Renal cortex interstitium (tissue), 15 donors: ENCODE measurements at places on chromosomes 4 and X. TPM values are rescaled to one million over a fixed set of nuclear protein-coding genes. Genes with fewer than 3 reads are reported as not detected.

GRCh38 chrX:34341258-34341657 lies 209.1 kb upstream of the FAM47A start:
- DNase-seq: no peak

DNA sequence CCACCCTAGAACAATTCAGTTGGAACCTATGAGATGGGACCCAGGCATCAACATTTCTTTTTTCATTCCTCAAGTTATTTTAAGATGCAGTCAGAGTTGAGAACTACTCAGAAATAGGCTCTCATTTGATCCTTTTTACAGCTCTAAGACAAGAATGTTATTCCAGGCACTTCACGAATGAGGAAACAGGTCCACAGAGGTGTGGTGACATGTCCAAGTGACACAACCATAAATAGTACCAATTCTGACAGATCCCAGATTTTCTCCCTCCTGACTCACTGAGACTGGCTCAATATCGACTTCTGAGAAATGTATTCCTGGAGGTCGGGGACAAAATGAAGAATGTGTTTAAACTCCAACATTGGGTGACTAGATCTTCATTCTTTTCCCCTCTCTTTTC lies 11.1 kb downstream of the TCEANC start:
- DNase-seq: no peak

DNA sequence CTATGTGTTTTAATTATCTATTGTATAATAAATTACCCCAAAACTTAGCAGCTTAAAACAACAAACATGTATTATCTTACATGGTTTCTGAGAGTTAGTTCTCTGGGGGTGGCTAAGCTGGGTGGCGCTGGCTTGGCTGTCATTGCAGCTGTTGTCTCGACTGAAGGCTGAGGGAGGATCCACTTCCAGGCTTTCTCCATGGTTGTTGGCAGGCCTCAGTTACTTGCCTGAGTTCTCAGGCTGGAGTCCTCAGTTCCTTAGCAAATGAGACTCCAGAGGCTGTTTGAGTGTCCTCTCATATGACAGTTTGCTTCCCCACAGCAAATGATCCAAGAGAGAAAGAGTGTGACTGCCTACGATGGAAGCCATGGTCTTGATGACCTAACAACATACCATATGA lies 23.5 kb upstream of the GALNT7 start:
- no peak for DNase-seq

- no peak for DNase-seq
These were observed 11.7 kb upstream of the GNRHR start for GRCh38 chr4:67765928-67766327.

Gene NMU
- 30.0 TPM for polyA plus RNA-seq
